ENCODE measurements at places on chromosomes 5 and 9. TPM values are rescaled to one million over a fixed set of nuclear protein-coding genes. Genes with fewer than 3 reads are reported as not detected.

Gene CDKN2B
- 0.80 TPM for total RNA-seq

GRCh38 chr9:94566550-94566949 is 11.7 kb downstream of the PCAT7 start:
- H3K27ac ChIP-seq: no peak overlapping the region
- H3K27me3 ChIP-seq: no peaks in the 10 kb centered on the region
- H3K4me1 ChIP-seq: no peaks in the 10 kb centered on the region
- H3K36me3 ChIP-seq: no peaks in the 10 kb centered on the region

DNA sequence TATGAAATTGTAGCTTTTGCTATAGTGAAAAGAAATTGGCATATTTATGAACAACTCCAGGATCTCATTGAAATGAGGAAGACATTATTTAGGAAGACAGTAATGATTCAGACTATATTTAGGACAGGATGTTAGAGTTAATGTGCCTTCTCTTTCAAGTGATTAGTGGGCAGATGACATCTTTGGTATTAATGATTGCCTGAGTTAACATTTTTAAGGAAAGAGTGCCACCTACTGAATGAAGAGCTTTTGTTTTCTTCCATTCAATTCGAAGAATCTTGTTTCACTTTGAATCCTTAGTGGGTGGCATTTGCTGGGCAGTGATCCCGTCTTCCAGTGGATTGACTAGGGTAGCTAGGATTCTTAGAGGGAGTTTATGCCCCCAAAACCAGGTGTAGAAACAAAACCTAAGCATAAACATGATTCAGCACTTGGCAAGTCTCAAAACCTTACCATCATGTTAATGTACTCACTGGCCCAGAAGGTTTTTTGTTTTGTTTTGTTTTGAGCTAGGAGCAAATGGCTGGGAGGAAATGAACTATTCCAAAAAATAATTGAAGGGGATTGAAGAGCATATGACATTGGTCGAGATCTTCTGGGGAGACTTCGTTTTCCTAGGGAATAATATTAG is 23.2 kb downstream of the MAP3K1 start:
- H3K27me3 ChIP-seq: no peaks in the 10 kb centered on the region
- no peak overlapping the region for H3K27ac ChIP-seq
- no peak for DNase-seq
- no peaks in the 10 kb centered on the region for H3K36me3 ChIP-seq
- H3K4me1 ChIP-seq: peaks cover 9% of the 10 kb centered on the region

Gene RNF183
- total RNA-seq: 0.24 TPM

- no peaks in the 10 kb centered on the region for H3K36me3 ChIP-seq
- H3K27ac ChIP-seq: no peak overlapping the region
- H3K4me3 ChIP-seq: no peak overlapping the region
- H3K27me3 ChIP-seq: no peaks in the 10 kb centered on the region
- no peaks in the 10 kb centered on the region for H3K4me1 ChIP-seq
Measured at GRCh38 chr5:107199756-107200155, 471.0 kb downstream of the EFNA5 start.

- no peak for DNase-seq
- H3K27ac ChIP-seq: no peak overlapping the region
- no peaks in the 10 kb centered on the region for H3K4me1 ChIP-seq
- H3K36me3 ChIP-seq: no peaks in the 10 kb centered on the region
- H3K27me3 ChIP-seq: no peaks in the 10 kb centered on the region
- no peak overlapping the region for H3K4me3 ChIP-seq
Measured at GRCh38 chr9:135663857-135664256, 748 bp downstream of the LCN9 start.

Gene MCTP1
- 20.2 TPM for total RNA-seq

DNA sequence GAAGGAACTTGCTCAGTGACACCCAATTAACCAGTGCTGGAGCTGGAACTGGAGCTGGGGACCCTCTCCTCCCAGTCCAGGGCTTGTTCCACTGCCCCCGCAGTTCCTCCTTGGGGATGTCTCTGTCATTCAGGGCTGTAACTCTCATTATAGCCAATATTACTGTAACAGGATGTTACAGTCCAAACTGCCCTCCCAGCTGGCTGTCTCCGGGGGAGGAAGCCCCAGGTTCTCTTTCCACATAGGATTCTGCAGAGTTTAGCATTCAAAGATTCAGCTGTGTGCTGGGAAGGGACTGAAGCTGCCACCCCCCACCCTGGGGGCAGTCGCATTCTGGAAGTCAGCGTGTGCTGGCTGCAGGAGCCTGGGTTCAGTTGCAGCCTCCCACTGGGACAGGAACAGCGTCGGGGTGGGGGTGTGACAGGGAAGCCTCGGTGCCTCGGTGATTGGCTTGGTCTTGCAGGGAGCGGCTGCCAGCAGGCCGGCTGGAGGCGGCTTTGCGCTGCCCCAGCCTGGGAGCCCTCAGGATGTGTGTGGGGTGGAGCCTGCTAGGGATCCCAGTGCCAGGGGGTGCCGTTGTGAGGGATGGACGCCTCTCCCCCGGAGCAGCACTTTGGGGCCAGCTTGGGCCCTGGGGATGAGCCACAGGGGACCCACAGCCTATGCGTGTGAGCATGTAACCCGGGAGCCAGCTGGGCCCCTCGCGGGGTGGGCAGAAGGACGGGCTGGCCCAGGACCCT is 101.1 kb downstream of the RGS3 start:
- no peaks in the 10 kb centered on the region for H3K4me1 ChIP-seq
- no peak overlapping the region for H3K4me3 ChIP-seq
- H3K36me3 ChIP-seq: no peaks in the 10 kb centered on the region
- no peak for DNase-seq

DNA sequence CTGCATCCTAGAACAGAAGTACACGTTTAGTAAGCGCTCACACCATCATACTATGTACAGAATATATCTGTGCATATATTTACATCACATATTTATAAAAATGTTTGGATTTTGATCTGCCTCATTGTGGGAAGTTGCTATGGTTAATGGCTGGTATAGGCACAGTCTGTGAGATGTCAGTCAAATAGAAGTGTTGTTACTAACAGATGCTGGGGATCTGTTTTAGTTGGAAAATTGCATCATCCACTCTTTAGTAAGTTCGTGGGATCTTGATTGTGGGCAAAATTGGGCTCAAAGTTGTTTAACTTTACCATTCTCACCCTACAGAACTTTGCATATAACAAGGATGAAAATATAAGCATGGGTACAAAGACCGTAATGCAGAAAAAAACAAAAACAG is 76.4 kb upstream of the DPYSL3 start:
- no peak overlapping the region for H3K4me3 ChIP-seq
- no peaks in the 10 kb centered on the region for H3K27me3 ChIP-seq
- no peak for DNase-seq

- no peaks in the 10 kb centered on the region for H3K4me1 ChIP-seq
- no peak overlapping the region for H3K27ac ChIP-seq
- no peak for DNase-seq
- no peaks in the 10 kb centered on the region for H3K27me3 ChIP-seq
- H3K4me3 ChIP-seq: no peak overlapping the region
Measured at GRCh38 chr5:96763026-96763425, 44.7 kb downstream of the ERAP1 start.

DNA sequence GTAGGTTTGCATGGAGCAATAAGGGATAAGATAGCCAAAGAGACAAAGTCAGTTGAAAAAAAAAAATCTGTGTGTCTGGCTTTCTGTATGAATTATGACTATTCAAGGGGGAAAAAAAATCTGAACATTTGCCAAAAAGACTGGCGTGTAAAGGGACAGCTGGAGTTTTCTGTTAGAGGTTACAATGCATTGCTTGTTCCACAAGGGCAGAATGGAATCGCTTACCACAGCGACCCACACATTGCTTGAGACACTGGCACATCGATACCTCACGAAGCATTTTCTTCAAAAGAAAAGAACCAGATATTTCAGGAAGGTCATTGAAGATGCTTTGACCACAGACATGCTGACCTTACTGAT is 327.8 kb downstream of the TMEM167A start:
- H3K27me3 ChIP-seq: no peaks in the 10 kb centered on the region
- H3K4me3 ChIP-seq: no peak overlapping the region
- no peak for DNase-seq
- no peak overlapping the region for H3K27ac ChIP-seq

DNA sequence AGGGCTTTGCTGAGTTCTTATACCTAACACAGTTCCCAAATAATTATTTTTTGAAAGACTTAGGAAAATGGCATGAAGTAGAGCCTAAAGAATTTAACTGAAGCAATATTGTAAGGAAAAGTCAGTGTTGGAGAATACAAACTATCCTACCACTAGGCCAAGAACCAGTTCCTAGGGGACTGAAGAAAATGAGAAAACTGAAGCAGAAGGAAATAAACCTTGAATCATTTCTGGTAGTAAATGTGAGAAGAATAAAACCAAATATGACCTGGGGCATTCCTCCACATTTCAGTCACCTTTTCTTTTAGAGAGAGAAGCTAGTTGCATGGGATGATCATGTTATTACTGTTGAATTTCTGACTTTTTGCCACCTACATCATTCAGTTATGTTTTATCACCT is 1393.9 kb upstream of the C9orf72 start:
- no peak overlapping the region for H3K4me3 ChIP-seq
- no peaks in the 10 kb centered on the region for H3K4me1 ChIP-seq
- no peak for DNase-seq

DNA sequence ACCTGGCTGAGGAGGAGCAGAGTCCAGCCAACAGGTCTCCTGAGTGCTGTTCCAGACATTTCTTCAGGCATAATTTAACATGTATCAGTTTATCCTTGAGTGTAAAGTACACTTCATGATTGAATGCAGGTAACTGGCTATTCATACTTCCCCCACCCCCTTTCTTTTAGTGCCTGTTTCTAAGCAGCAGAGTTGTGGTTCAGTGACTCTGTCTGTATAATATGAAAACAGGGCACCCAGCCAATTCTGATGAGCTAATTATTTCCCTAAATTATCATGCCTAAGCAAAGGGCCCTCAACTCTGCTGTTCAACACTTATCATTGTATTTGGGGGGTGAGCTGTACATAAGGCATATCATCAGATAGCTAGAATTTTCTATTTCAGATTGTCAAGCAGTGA is 51.9 kb upstream of the ZSWIM6 start:
- H3K27ac ChIP-seq: no peak overlapping the region
- DNase-seq: peak; percentile 26
- no peaks in the 10 kb centered on the region for H3K36me3 ChIP-seq
- H3K4me3 ChIP-seq: no peak overlapping the region
- H3K27me3 ChIP-seq: no peaks in the 10 kb centered on the region
- peaks cover 9% of the 10 kb centered on the region for H3K4me1 ChIP-seq

- H3K36me3 ChIP-seq: no peaks in the 10 kb centered on the region
- no peaks in the 10 kb centered on the region for H3K4me1 ChIP-seq
- DNase-seq: no peak
- H3K27ac ChIP-seq: no peak overlapping the region
- no peaks in the 10 kb centered on the region for H3K27me3 ChIP-seq
- H3K4me3 ChIP-seq: no peak overlapping the region
Measured at GRCh38 chr9:13118313-13118712, 161.2 kb downstream of the MPDZ start.

Gene PCDHA6
- 0.05 TPM for total RNA-seq

- no peaks in the 10 kb centered on the region for H3K4me1 ChIP-seq
- H3K27me3 ChIP-seq: no peaks in the 10 kb centered on the region
- no peaks in the 10 kb centered on the region for H3K36me3 ChIP-seq
- H3K4me3 ChIP-seq: no peak overlapping the region
- H3K27ac ChIP-seq: no peak overlapping the region
Measured at GRCh38 chr9:81377921-81378320, 311.4 kb downstream of the TLE1 start.

GRCh38 chr5:119080936-119081335 is 10.0 kb downstream of the DMXL1 start:
- H3K27me3 ChIP-seq: no peaks in the 10 kb centered on the region
- H3K27ac ChIP-seq: no peak overlapping the region
- H3K36me3 ChIP-seq: peaks cover 9% of the 10 kb centered on the region
- H3K4me3 ChIP-seq: no peak overlapping the region
- H3K4me1 ChIP-seq: peaks cover 9% of the 10 kb centered on the region

GRCh38 chr9:131111186-131111853 is 14.1 kb upstream of the NUP214 start:
- H3K4me3 ChIP-seq: no peak overlapping the region
- no peaks in the 10 kb centered on the region for H3K27me3 ChIP-seq
- no peak overlapping the region for H3K27ac ChIP-seq
- no peaks in the 10 kb centered on the region for H3K4me1 ChIP-seq

DNA sequence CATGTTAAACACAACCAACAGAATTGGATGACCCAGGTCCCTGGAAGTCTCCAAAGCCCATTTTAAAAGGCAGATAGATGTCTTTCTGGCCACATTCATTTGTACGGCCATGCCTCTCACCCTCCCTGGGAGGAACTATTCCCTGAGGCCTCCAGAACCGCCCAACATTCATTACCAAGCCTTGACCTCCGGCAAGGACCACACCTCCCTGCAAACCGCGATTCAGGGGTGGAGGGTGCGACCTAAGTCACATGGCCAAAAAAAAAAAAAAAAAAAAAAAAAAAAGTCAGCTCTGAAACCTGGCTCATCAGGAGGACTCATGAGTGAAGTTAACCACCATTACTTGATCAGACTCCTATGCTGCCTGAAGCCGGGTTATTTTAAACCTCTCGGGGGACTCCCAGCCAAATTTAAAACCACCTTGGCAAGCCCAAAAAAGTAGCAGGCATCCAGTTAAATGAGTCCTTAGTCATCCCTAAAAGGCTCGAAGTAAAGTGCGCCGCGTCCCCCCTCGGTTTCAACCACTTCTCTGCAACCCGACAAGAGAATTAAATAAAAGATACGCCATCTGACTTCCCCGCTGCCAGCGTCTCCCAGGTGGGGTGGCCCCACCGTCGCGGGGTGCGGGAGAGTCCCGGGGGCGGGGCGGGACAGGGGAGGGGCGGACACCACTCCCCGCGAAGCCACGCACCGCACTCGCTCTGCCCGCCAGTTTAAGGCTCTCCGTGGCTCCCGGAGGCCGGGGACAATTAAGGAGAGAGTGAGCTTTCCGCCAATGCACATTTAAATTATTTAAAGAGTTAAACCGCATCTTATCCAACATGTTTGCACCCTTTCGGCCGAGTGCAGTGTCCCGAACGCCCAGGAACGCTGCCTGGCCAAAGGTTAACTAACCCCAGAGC is 2.3 kb downstream of the KLF9 start:
- DNase-seq: no peak
- peak overlapping the region; percentile 32 for H3K4me3 ChIP-seq
- peaks cover 4% of the 10 kb centered on the region for H3K4me1 ChIP-seq
- peaks cover 72% of the 10 kb centered on the region for H3K27me3 ChIP-seq

- DNase-seq: no peak
- no peak overlapping the region for H3K27ac ChIP-seq
- H3K36me3 ChIP-seq: no peaks in the 10 kb centered on the region
- no peak overlapping the region for H3K4me3 ChIP-seq
- H3K27me3 ChIP-seq: no peaks in the 10 kb centered on the region
Measured at GRCh38 chr5:11504886-11505193, 399.4 kb downstream of the CTNND2 start.

Gene ENG
- total RNA-seq: 1.7 TPM

GRCh38 chr5:113615708-113616107 is 102.2 kb downstream of the YTHDC2 start:
- no peak overlapping the region for H3K4me3 ChIP-seq
- no peak for DNase-seq
- H3K27ac ChIP-seq: no peak overlapping the region

GRCh38 chr5:169328401-169328800 is 27.5 kb upstream of the SLIT3 start:
- H3K36me3 ChIP-seq: no peaks in the 10 kb centered on the region
- no peak for DNase-seq
- no peaks in the 10 kb centered on the region for H3K27me3 ChIP-seq
- H3K27ac ChIP-seq: no peak overlapping the region
- H3K4me1 ChIP-seq: no peaks in the 10 kb centered on the region

GRCh38 chr5:96616801-96617200 is 45.4 kb upstream of the CAST start:
- DNase-seq: no peak
- H3K4me1 ChIP-seq: no peaks in the 10 kb centered on the region
- no peak overlapping the region for H3K27ac ChIP-seq
- H3K4me3 ChIP-seq: no peak overlapping the region
- no peaks in the 10 kb centered on the region for H3K36me3 ChIP-seq
- peaks cover 2% of the 10 kb centered on the region for H3K27me3 ChIP-seq

GRCh38 chr9:136060671-136061371 is 34.3 kb downstream of the NACC2 start:
- no peaks in the 10 kb centered on the region for H3K4me1 ChIP-seq
- DNase-seq: no peak
- H3K27me3 ChIP-seq: no peaks in the 10 kb centered on the region
- H3K27ac ChIP-seq: no peak overlapping the region

Measured in thymus (tissue), 14 donors.